ENCODE measurements at places on chromosomes 2 and 18.

DNA sequence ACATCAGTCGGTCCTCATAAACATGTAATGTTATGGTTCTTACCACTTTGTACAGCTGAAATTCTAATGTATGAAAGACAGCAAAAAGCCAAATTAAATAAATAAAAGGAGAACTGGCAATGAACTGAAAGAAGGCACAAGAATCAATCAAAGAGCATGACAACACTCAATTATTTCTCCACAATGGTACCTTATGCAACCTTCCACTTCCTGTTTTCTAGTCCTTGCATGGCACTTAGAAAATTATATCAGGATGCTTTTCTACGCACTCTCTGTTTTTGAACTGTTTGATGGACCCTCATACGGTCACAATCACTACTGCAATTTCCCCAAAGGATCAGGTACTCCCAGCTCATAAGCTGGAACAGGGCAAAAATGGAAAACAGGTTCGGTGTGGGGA, 81.6 kb downstream of the EPB41L3 start:
- DNase-seq, result no peak

DNA sequence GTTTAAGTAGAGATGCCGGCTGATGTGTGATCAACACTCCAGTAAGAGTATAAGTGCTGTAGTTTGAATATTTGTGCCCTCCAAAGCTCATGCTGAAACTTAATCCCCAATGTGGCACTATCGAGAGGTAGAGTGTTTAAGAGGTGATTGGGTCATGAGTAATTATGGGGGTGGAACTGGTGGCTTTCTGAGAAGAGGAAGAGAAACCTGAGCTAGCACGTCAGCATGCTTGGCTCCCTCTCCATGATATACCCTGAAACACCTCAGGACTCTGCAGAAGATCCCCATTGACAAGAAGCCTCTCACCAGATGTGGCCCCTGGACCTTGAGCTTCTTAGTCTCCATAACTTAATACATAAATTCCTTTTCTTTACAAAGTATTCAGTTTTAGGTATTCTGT, 584.8 kb downstream of the TSN start:
- DNase-seq, result no peak

GRCh38 chr2:204750389-204750788, 205.1 kb downstream of the PARD3B start:
- no peak for DNase-seq

GRCh38 chr2:203562268-203562667, 27.2 kb upstream of the RAPH1 start:
- no peak for DNase-seq

DNA sequence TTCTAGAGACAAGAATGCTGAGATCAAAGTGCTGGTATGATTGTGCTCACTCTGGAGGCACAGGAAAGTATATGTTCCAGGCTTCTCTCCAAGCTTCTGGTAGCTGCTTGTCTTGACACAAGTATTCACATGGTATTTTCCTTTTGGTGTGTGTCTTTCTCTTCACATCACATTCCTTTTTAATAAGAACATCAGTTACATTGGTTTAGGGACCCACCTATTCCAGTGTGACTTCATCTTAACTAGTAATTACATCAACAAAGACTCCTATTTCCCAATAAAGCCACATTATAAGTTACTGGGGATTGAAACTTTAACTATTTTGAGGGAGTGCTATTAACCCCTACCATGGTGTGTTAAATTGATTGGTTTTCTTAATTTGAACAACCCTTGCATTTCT, 119.1 kb downstream of the FSIP2 start:
- DNase-seq, result no peak

- no peak for DNase-seq
These were observed 11.5 kb upstream of the NFATC1 start for GRCh38 chr18:79384151-79384807.

GRCh38 chr18:74972354-74972753, 236.6 kb downstream of the PTGR3 start:
- DNase-seq, result no peak

DNA sequence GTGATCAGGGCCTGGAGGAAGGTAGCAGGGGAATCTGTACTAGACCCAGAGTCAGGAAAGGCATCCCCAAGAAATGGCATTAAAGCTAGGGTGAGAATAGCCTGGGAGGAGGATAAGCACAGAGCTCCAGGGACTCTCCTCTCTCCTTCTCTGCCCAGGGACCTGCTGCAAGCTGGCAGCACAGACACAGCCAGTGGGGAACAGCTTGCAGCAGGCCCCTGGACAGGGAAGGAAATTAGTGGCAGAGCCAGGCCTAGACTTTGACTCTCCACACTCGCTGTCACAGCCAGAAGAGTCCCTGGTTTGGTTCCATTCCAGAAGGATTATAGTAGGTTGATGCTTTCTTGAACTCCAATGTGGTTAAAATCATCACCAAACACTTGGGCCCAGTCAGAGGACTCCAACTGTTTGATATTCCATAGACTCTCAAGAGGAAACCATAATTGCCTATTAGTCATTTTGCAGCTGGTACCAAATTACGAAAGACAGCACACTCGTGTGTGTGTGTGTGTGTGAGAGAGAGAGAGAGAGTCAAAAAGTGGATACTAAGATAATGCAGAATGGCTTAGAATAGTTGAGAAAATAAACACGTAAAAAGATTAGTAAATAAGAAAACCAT, 95.5 kb upstream of the ATP8B1 start:
- DNase-seq, result no peak

GRCh38 chr2:17857021-17857420, 21.4 kb upstream of the KCNS3 start:
- DNase-seq, result no peak

All from chondrocyte (in vitro differentiated cells).